ENCODE measurements at places on chromosomes 11 and 22.

DNA sequence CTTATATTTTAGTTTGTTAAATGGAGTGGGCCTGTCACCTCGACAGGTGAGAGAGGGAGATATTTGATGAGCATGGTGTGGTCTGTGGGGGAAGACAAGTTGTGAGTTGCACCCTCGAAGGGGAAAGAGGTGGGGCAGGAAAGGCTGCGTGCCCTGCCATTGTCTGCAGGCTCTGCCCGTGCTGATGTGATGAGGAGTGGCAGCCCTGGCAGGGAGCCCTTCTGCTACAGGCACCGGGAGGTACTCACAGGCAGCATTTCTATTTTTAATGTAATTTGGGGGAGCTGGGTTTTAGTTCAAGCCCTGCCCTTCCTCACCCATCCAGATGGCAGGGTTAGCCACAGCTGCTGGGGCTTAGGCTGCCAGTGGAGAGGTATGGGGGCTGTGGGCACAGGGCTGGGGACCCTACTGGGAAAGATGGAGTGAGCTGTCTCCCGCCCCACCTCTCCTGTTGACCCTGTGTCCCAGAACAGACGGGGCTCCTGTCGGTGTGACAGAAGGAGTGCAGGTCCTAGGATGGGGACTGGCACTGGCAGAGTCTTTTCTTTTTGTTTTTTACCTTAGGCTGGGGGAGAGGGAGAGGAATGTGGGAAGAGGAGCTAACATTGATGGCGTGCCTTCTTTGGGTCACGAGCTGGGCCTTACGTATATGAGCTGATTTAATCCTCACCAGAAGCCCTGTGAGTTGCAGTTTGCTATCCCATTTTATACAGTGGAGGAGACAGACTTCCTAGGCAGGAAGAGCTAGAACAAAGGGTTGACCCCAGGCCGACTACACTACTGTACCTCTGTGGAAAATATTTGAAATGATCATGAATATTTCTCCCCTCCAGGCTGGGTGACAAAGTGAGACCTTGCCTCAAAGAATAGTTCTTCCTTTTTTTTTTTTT, 51.6 kb downstream of the CEP164 start:
- DNase-seq: no peak

DNA sequence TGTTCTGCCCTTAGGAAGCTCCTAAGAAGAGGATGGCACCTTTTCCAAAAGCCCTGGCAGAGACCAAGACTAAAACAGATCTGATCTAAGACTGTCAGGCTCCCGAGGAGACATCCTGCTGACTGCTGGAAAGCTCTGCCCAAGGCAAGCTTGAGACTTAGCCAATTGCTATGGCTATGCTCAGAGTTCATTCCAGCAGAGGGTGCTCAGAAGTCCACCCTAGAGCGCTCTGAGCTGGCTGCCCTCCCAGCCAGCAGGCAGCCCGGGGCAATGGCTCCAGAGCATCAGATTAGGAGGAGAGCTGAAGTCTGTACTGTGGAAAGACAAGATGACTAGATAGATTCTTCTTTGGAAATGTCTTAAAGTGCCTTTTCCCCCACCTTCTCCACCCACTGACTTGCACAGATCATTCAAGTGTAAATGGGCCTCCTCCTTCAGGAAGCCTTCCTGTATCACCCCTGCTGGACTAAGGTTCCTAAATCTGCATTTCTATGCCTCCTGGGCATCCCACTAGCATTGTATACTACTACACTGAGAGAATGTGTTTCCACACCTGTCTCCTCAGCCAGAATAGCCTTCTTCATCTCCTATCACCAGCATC, 23.4 kb downstream of the LRRC55 start:
- DNase-seq: no peak

GRCh38 chr11:2220173-2220771, 48.7 kb upstream of the TH start:
- no peak for DNase-seq

DNA sequence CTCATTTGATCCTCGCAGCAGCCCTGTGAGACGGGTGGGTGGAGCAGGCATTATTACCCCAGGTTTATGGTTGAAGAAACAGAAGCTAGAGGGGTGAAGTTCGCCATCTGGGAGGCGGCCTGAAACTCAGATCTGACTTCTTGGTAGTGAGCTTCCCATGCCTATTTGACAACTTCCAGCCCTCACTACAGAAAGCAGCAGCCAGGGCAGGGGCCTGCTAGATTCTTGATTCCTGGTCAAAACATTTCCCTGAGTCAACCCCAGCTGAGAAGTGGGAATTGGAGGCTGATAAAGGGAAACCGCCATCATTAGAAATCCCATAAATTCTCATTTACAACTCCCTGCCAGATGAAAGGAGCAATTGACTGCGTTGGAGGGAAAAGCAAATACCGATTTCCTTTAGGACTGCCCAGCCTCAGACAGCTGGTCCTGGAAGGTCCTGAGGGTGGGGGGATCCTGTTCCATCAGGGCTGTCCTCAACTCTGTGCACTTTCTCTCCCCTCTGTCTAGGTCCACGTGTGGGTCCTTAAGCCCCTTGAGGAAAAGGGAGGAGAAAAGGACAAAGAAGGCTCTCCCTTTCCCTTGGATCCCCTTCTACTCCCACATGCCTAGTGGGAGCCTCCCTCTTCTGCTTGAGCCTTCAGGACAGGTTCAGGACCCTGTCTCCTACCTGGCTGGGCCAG, 10.2 kb upstream of the NECTIN1 start:
- no peak for DNase-seq

DNA sequence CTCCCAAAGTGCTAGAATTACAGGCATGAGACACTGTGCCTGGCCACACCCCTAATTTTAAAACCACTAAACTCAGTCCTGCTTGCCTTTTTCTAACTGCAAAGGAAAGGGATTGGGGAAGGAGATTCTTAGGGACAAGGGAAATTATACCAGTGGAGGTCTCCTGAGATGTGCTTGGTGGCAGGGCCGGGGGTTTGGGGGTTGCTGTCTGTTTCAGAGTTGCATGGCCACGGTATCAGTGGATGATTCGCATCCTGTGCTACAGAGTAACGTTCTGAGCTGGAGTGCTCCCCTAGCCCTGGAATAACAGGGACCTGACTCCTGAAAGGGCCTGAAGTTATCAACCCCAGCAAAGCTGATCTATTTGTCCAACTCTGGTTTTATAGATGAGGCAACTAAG, 846 bp upstream of the GPHA2 start:
- no peak for DNase-seq

- no peak for DNase-seq
Measured at GRCh38 chr22:38041760-38042487, 15.3 kb upstream of the PICK1 start.

GRCh38 chr11:64969209-64969608, 2.7 kb downstream of the MAJIN start:
- no peak for DNase-seq

DNA sequence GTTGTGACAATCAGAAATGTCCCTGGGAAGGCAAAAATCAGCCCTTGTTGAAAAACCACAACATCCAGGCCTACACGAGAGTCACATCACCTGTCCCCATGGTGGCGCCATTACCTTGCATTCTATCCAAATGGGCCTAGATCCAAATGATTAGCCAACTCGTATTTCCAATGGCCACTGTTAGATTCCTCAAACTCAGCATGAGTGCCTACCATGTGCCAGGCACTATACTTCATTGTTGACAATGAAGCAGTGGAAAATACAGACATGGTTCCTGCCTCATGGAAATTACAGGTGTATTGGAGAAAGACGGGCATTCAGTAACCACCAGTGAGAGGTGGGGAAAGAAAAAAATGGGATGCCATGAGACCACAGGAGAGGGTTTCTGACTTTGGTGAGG, 29.8 kb upstream of the CREB3L1 start:
- DNase-seq: peak; percentile 19

GRCh38 chr22:24432059-24432853, 4.9 kb downstream of the ADORA2A start:
- no peak for DNase-seq

GRCh38 chr11:77396305-77396704, 77.6 kb downstream of the PAK1 start:
- DNase-seq: no peak

GRCh38 chr11:72741429-72741833, 10.8 kb downstream of the ARAP1 start:
- DNase-seq: no peak

DNA sequence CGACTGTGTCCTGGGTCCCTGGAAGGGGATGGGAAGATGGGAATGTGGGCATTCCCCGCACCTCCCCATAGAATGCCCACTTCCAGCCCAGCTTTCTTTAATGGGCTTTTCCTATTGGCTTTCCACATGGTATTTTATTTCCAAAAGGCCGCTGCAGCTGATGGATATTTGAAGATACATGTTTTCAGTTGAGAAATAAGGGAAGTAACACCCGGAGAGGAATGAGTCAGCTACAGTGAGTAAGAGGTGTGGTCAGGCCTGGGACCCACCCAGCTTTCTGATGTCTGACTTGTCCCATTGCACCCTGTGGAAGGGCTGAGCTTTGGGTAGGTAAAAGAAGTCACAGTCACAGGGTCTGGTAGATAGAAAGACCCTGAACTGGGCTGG, 476.9 kb downstream of the MIAT start:
- DNase-seq: no peak

DNA sequence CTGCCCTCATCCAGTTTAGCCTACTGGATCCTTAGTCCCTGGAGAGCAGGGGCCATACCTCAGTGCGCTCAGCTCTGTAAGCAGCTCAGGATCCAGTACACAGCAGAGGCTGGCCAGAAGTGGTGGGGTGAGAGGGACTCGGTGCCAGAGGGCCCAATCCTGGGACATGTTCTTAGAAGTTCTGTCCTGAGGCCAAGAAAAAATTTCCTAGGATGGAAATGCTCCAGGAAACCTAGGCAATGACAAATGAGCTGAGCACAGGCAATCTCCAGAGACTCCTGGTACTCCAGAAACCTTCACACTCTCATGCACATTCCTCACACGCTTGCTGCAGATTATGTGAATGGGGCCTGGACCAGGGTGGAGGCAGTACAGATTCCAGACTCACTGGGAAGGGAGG, 89.6 kb downstream of the SERGEF start:
- no peak for DNase-seq

DNA sequence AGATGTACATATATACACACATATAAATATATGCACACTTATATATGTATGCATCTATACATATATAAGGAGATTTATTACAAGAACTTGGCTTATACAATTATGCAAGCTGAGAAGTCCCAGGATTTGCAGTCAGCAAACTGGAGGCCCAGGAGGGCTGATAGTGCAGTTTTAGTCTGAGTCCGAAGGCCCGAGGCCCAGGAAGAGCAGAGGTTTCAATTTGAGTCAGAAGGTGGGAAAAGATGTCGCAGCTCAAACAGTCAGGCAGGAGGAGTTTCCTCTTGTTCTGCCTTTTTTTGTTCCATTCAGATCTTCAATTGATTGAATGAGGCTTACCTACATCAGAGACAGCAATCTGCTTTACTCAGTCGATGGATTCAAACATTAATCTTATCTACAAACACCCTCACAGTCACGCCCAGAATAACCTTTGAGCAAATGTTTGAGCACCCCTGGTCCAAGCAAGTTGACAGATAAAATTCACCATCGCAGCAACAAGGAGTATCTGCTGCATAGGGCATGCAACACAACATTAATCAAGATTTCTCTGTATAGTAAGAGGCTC, 4.0 kb upstream of the SGSM1 start:
- DNase-seq: no peak

GRCh38 chr22:23217171-23218052, 37.1 kb downstream of the BCR start:
- no peak for DNase-seq

GRCh38 chr11:46387919-46388618, 3.5 kb downstream of the CHRM4 start:
- DNase-seq: no peak

DNA sequence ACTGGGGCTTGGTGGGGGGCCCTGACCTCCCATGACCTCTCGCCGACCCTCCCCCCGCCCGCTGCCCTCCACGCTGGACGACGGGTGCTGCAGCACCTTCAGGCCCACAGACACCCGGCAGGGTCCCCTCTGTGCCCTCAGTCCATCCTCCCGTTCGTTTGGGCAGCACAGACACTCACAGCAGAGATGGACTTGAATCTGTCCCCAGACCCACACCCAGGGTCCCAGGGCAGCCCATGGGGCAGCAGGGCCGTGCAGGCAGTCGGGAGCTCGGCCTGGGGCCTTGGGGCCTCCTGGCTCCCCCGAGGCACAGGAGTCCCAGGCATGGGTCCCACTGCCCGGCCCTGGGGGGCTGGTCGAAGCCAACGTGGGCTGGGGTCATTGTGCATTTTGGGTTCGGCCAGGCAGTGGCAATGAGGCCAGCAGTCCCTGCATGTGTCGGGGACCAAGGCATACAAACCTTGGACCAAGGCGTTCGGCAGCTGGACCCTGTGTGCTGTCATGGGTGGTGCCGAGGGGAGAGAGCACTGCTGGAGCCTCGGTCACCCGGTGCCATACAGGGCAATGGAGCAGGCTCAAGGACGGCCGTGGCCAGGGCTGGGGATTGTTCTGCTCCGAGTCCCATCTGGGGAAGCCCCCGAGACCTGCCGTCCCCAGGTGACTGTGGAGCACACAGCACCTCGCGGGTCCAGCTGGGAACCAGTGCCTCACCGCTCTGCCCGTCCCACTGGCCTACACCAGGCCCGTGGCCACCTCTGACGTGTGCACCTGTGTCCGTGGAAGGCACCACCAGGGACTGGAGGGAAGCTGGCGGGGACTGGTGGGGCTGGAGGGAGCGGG, 19.3 kb upstream of the BRSK2 start:
- DNase-seq: no peak

- no peak for DNase-seq
Measured at GRCh38 chr11:70603756-70604211, 205.5 kb downstream of the CTTN start.

DNA sequence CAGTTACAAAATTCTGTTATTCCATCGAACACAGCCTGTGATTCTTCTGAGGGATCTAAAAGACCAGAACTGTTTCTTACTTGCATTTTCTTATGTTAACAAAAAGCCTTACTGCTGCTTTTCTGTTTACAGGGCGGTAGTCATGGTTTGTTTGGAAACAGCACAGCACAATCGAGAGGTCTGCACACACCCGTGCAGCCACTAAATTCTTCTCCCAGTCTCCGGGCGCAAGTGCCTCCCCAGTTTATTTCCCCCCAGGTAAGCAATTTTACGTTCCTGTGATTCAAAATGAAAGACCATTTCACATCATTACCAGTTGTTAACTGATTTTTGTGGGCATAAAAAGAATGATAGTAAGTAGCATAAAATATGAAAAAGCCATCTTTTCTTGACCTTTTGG, 60.8 kb upstream of the ADSL start:
- no peak for DNase-seq

Data from activated T-cell treated with anti-CD3 and anti-CD28 coated beads for 1 hour (primary cell).